Myometrial cell (primary cell): ENCODE measurements at places on chromosomes 7 and 10. TPM values are rescaled to one million over a fixed set of nuclear protein-coding genes. Genes with fewer than 3 reads are reported as not detected.

ADGRA1 gene
- not detected in 2 replicates for total RNA-seq

FXYD4 gene
- not detected in 2 replicates for total RNA-seq

SLC16A12 gene
- total RNA-seq, result 0.29 and 0.35 TPM in 2 replicates

TMEM26 gene
- total RNA-seq, result under 0.01 and 0.18 TPM in 2 replicates

GCK gene
- total RNA-seq, result 1.2 and 2.7 TPM in 2 replicates

OR2A42 gene
- not detected in 2 replicates for total RNA-seq

SKIDA1 gene
- 0.29 and 0.53 TPM in 2 replicates for total RNA-seq

SPDYE11 gene
- total RNA-seq, result not detected in 2 replicates

EPHA1 gene
- total RNA-seq, result not detected in 2 replicates

SUMF2 gene
- total RNA-seq, result 192 and 263 TPM in 2 replicates

ADCYAP1R1 gene
- total RNA-seq, result not detected in 2 replicates

ADIRF gene
- 35.6 and 35.7 TPM in 2 replicates for total RNA-seq

PLXNA4 gene
- total RNA-seq, result under 0.01 TPM in 1 of 2 replicates, not detected in the other

TAS2R4 gene
- not detected in 2 replicates for total RNA-seq

SAMD9L gene
- total RNA-seq, result 5.5 and 14.5 TPM in 2 replicates

TCAF2 gene
- 0.89 and 3.2 TPM in 2 replicates for total RNA-seq

WDR86 gene
- total RNA-seq, result 17.6 and 19.1 TPM in 2 replicates

NOS3 gene
- total RNA-seq, result 8.9 and 11.0 TPM in 2 replicates

NEUROG3 gene
- not detected in 2 replicates for total RNA-seq

ZNF467 gene
- 1.4 and 3.0 TPM in 2 replicates for total RNA-seq

ELAPOR2 gene
- total RNA-seq, result 0.29 and 6.4 TPM in 2 replicates

LAMB1 gene
- total RNA-seq, result 154 and 167 TPM in 2 replicates

PLEKHS1 gene
- total RNA-seq, result not detected in 2 replicates

CRYGN gene
- not detected in 2 replicates for total RNA-seq

RNF32 gene
- total RNA-seq, result 0.29 and 2.8 TPM in 2 replicates

SVOPL gene
- not detected in 2 replicates for total RNA-seq

SERPINE1 gene
- 1,908 and 2,020 TPM in 2 replicates for total RNA-seq

GDF2 gene
- not detected in 2 replicates for total RNA-seq

BICC1 gene
- 11.9 and 13.5 TPM in 2 replicates for total RNA-seq

PNLIP gene
- not detected in 2 replicates for total RNA-seq

KRIT1 gene
- 19.3 and 25.2 TPM in 2 replicates for total RNA-seq

NAT16 gene
- total RNA-seq, result not detected in 2 replicates

CALU gene
- total RNA-seq, result 543 and 711 TPM in 2 replicates

SEMA3E gene
- total RNA-seq, result 0.35 TPM in 1 of 2 replicates, not detected in the other

DUSP5 gene
- 33.0 and 34.6 TPM in 2 replicates for total RNA-seq

LDB3 gene
- total RNA-seq, result not detected in 2 replicates
